ENCODE measurements at places on chromosomes 3 and 15.

DNA sequence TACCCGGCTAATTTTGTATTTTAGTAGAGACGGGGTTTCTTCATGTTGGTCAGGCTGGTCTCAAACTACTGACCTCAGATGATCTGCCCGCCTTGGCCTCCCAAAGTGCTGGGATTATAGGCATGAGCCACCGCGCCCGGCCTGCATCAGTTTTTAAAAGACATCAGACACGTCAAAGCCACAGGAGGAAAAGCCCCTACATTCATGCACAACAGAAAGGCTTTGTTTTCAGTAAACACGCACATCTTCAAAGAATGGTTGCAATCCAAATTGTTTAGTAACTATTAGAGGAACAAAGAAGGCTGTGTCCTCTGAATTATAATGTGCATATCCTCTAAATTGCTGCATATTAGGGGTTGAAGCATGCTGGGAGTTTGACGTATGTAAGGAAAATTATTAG, 53.3 kb downstream of the BTD start:
- no peak for DNase-seq

GRCh38 chr3:11651900-11652299, 8.2 kb upstream of the VGLL4 start:
- DNase-seq = no peak

GRCh38 chr15:66966256-66966655, 99.1 kb upstream of the SMAD3 start:
- no peak for DNase-seq

DNA sequence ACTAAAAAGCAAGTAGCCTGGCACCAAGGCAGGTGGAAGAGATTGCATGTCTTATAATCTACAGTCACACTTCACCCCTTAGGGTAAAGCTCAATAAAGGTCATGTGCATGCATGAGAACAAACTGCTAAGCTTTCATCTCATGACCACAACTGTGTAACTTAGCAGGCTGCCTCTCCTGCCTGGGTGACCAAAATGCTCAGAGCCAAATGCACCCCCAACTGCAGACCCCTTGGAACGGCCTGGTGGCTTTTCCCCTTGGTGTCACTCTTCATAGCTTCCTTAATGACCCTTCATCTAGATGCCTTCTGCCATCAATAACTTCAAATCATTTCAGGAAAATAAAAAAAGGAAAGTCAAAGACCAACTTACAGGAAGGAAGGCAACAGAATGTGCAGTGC, 88.1 kb downstream of the ADAMTS17 start:
- no peak for DNase-seq

- no peak for DNase-seq
These were observed 150.2 kb upstream of the SUCLG2 start for GRCh38 chr3:67804578-67804977.

GRCh38 chr3:151581035-151581434, 120.2 kb upstream of the IGSF10 start:
- DNase-seq = no peak

DNA sequence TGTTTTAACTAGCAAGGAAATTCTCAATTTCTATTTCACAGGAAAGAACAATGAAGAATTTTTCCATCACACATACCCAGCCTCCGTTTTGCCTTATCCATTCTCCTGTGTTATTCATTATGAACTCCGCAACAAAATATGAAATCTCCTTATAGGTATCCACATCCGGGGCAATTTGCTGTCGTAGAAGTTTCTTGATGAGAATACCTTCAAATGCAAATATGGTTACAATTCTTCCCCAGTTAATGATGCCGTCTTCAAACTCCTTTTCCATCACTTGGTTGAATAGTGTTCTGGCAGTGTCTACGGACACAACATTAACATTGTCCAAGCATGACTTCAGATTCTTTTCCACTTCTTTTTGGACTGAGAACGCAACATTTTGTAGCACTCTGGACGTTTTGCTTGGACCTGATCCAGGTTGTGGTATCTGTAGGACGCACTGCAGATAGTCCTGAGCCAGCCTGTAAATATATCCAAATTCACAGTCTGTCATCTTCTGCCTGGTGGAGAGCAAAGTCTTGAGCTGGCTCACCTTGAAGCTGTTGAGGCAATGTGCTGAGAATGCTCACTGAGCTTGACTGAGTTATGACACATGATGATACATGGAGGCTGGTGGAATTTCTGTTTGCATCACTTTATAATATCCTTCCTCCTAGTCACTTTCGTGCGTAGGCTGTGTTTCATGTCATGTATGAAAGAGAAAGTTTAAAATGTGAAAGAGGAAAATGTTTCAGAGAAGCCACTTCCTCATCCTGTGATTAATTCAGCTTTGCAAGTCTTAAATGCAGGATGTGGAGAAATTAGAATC, at the start of gene BCL2A1:
Gene BCL2A1, minus strand, starts transcription at position 573 of the 811 bp plus-strand sequence. Its CDS starts 77 bp downstream, at position 496.
- DNase-seq = no peak

DNA sequence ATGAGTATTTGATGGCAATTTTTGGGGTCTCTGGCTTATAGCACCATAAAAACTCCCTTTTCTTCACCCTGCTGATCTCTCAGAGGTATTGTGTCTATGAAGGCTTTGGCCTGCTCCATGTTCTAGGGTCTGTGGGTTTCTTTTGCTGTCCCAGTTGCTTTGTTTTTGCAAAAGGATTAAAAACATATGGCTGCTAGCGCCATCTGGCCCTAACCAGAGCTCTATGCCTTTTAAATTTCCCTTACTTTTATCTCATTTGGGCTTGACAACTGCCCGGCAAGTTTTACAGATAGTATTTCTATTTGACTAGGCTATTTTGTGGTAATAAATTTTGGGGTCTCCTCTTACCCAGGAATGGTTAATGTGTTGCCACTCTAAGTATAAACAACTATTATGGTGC, 6.4 kb upstream of the GHRL start:
- DNase-seq = no peak
